ENCODE measurements at places on chromosomes 4 and X. TPM values are rescaled to one million over a fixed set of nuclear protein-coding genes. Genes with fewer than 3 reads are reported as not detected.

The ABCG2 gene
- polyA plus RNA-seq = 6.5 TPM

The PUDP gene
- 25.2 TPM for polyA plus RNA-seq

The NXF2B gene
- 1.0 TPM for polyA plus RNA-seq

The FAM47E gene
- polyA plus RNA-seq = 5.0 TPM

The PASD1 gene
- polyA plus RNA-seq = not detected

The LONRF3 gene
- polyA plus RNA-seq = 1.00 TPM

The GRK4 gene
- 10.0 TPM for polyA plus RNA-seq

The SMS gene
- 163 TPM for polyA plus RNA-seq

The P2RY10 gene
- polyA plus RNA-seq = not detected

DNA sequence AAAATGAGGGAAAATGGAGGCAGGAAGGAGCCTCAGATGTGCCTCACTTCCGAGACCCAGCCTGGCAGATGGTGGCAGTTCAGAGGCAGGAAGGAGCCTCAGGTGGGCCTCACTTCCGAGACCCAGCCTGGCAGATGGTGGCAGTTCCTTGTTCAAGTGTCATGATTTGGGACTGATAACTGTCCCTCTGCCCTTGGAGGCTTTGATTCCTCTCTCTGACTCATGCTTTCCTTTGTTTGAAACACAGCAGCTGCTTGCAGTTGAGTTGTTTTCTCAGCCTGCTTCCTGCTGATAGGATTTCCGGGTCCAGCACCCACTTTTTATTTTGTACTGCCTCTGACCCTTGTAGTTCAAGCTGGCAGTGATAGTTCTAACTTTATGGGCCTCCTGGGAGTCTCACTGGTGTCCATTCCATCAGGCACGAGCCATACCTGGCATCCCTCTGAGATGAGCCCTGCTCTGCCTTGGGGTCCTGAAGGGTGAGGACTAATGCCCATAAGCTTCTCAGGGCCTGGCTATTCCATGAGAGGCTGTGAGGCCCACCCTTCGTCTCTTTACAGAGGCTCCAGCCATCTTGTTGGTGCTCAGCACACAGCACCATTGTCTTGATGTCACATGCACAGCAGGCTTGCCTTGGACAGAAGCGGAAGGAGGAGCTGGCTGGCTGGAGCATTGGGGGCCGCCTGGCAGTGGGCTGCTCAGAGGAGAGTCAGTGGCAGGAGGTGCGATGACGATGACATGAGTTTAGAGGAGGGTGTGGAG, 13.0 kb downstream of the RGS12 start:
- DNase-seq = no peak

GRCh38 chrX:130715299-130715698, 187.7 kb downstream of the ENOX2 start:
- no peak for DNase-seq

- no peak for DNase-seq
Measured at GRCh38 chr4:174714393-174715211, 114.4 kb downstream of the GLRA3 start.

- DNase-seq = no peak
Measured at GRCh38 chr4:41140410-41140809, 73.9 kb downstream of the APBB2 start.

DNA sequence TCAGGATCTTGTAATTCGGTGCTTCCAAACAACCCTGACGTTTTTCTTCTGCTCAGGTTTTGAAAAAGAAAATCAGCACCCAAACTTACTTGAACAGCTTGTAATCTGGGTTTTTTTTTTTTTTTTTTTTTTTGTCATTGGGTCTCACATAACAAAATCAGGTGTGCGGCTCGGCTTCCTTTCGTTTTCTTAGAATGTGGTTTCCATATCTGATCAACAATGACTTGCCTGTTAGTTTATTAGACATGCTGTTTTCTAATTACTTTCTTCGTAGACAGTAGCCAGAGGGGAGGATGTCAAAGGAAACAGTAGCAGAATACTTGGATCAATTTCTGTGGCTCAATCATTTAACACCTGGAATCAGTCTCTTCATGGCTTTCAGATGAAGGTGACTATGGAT, 890 bp upstream of the FREM3 start:
- DNase-seq = no peak

DNA sequence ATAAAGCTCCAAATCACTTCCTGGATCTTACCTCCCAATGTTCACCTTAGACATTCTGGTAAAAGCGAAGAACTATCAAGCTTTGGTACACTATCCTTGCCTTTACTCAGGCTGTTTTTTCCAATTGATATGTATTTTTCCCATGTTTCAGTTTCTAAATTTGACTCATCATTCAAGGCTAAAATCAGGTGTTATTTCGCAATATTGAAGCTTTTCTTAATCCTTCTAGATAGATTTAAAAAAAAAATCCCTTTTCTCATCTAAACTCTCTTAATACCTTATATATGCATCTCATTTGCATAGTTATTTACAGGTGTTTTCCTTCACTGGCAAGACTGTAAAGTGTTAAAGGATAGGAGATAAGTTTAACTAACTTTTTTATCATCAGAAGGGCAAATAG, 608.1 kb upstream of the FAM241A start:
- no peak for DNase-seq

DNA sequence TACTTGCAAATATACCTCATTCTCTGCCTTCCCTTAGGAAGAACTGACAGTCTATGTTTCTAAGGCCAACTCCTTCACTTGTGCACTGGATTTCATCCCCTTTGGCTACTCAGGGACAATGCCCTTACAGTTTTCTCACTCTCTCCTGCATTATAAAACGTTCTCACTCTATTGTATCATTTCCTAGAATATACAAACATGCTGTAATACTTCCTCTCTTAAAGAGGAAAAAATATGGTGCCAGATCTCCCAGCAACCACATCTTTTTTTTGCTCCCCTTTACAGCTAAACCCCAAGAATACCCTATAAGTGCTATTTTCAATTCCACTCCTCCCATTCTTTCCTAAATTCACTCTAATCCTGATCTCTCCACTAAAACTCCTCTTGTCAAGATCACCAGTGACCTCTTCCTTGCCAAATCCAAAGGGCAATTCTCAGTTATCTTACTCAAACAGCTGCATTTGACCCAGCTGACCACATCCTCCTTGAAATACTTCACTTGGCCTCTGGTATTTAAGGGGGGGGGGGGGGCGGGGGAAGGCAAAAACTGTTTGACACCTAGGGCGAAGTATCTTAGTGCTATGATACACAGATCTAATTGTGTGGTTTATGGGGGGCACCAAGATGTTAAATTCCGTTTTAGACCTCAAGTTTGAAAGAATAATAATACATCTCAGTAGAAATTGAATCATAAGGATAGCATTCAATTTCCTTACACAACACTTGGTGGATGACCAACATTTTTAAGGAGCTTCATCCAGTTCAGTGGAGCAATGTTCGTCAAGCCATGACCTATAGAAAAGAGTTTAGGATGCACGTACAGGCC, 1.6 kb downstream of the RCHY1 start:
- no peak for DNase-seq

DNA sequence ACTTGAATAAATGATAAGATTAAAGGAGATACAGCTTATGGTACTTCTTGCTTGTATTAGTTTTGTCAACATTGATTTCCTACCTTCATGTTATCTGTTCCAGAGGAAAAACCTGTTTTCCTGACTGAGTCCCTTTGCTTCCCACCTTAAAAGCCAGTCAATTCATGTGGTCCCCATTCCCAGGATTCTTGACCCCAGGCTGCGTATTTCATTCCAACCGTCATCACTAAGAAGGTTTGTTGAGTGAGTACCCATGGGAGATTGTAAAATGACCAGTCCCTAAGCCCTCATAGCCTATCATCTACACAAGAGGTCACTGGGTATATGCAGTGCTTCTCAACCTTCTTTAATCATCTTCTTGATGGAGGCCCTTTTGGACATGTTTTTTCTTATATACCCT, 52.2 kb downstream of the BEX3 start:
- no peak for DNase-seq

DNA sequence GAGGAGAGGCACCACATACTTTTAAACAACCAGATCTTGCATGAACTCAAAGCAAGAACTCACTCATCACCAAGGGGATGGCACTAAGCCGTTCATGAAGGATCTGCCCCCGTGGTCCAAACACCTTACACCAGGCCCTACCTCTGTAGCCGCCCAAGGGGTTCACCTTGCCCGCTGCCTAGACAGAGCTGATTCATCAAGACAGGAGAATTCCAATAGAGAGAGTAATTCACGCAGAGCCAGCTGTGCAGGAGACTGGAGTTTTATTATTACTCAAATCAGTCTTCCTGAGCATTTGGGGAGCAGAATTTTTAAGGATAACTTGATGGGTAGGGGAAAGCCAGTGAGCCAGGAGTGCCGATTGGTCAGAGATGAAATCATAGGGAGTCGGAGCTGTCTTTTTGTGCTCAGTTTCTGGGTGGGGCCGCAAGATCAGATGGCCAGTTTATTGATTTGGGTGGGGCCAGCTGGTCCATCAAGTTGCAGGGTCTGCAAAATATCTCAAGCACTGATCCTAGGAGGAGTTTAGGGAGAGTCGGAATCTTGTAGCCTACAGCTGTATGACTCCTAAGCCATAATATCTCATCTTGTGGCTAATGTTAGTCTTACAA, 364.7 kb downstream of the PCDH7 start:
- no peak for DNase-seq

- DNase-seq = no peak
Measured at GRCh38 chr4:78784236-78784865, 8.2 kb downstream of the BMP2K start.
